DND-41 (cell line): ENCODE measurements at places on chromosomes 1 and 21.

- no peak overlapping the region for H3K27ac ChIP-seq
- H3K4me1 ChIP-seq, result no peaks in the 10 kb centered on the region
- H3K27me3 ChIP-seq, result no peaks in the 10 kb centered on the region
- no peaks in the 10 kb centered on the region for H3K36me3 ChIP-seq
Measured at GRCh38 chr1:61353797-61354406, 271.5 kb downstream of the NFIA start.

DNA sequence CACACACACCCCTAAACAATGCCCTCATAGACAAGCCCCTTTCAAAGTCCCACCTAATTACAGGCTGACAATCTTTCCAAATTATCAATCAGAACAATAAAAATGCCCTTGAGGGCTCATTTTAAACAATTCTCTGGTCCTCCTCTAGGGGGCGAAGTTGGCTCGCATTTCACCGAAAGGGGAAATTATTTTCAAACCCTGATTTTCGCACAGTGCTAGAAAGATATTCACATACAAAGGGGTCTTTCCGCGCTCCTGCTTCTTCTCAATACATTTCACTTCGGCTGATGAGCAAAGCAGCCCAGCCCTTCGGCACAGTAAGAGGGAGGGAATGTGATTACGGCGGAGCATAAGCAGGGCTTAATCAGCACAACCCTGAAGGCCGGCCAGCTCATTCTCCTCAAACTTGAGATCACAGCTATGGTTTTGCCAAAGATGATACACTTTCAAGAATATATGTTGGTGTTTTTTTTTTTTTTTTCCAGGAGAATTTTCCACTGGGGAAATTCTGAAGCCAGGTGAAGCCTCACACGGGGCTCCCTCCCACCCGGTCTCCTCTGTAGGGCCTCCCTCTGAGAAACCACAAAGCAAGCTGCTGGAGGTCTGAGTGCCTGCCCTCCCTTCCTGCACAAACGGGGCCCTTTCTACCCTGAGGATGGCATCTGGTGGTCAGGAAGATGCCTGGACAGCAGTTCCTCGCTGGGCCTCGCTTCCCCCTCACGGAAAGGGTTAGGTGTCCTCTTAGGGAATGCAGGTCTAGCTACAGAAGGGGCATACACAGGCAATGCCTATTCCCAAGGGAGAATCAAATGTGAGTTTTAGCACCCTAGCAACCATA lies 66.9 kb downstream of the GNG12 start:
- H3K27me3 ChIP-seq, result peaks cover 40% of the 10 kb centered on the region
- no peaks in the 10 kb centered on the region for H3K4me1 ChIP-seq
- H3K4me3 ChIP-seq, result no peak overlapping the region
- peak; percentile 42 for DNase-seq
- H3K36me3 ChIP-seq, result no peaks in the 10 kb centered on the region

DNA sequence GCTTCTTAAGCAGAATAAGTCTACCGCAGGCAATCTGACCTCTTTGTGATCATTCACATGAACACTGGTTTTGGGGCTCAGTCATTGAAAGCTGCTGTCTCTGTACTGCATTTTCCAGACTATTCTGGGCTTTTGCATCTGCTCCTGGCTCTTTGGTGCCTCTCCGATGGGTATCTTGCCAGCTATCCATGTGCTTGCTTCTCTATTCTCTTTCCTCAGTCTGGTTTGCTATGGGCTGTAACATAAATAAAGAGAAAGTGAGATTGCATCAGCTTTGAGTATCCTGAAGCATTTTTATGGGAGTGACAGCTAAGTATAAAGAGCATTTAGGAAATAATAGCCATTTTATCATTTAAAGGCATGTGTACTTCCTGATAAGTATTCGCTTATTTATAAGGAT lies 70.7 kb downstream of the C1orf21 start:
- no peak overlapping the region for H3K27ac ChIP-seq
- no peaks in the 10 kb centered on the region for H3K4me1 ChIP-seq
- DNase-seq, result no peak

DNA sequence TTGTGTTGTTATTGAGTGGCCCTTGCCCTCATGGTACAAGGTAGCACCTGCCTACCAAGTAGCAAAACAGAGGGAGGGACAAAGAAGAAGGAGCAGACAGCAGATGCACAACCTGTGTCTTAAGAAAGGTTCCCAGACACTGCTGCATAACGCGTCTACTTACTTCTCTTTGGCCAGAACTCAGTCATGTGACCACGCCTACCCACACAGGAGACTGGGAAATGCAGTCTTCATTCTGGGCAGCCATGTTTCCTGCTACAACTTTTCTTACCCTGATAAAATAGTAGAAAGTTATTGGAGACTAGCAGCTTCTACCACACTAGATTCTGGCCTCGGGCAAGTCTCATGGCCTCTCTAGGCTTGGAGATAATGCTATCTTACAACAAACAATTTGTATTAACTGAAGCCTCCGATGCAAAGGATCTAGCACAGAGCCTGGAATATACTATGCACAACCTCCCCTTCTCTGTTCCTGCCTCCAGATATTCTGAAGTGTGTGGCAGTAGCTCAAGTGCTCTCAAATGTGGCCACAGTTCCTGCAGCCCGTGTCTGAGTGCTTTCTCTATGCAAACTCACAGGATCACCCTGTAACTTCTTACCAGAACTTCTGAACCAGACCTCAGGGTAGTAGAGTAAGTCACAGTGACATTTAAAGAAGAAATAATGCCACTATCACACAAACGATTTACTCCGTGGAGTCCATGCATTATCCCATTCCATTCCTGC lies 34.1 kb upstream of the BTG2 start:
- H3K36me3 ChIP-seq, result no peaks in the 10 kb centered on the region
- H3K4me1 ChIP-seq, result peaks cover 41% of the 10 kb centered on the region
- DNase-seq, result peak; percentile 68
- H3K27me3 ChIP-seq, result no peaks in the 10 kb centered on the region
- no peak overlapping the region for H3K27ac ChIP-seq

- H3K36me3 ChIP-seq, result no peaks in the 10 kb centered on the region
- no peaks in the 10 kb centered on the region for H3K27me3 ChIP-seq
- no peak overlapping the region for H3K27ac ChIP-seq
Measured at GRCh38 chr1:12528021-12528852, 89.8 kb downstream of the DHRS3 start.

DNA sequence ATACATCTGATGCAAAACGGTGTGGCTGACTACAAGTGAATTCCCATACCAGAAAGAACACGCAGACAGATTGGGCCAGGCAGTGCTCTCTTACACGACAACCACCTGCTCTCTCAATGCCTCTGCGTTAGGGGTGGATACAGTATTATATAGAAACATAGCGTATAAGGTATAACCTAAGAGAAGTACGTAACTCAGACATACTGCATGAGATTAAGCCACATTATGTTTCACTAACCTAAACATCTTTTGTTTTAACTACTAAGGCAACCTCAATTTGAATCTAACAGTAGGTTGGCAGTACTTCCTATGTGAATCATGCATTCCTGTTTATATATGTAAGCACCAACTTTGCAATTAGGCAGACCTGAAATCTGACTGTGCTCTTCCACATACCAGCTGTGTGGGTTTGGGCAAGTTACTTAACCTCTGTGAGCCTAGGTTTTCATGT lies 58.1 kb upstream of the COA6 start:
- peaks cover 4% of the 10 kb centered on the region for H3K36me3 ChIP-seq
- peaks cover 30% of the 10 kb centered on the region for H3K4me1 ChIP-seq
- DNase-seq, result peak; percentile 48
- H3K4me3 ChIP-seq, result no peak overlapping the region
